ENCODE measurements at places on chromosomes 2 and 18.

GRCh38 chr2:241908686-241909420 is 39.3 kb downstream of the RTP5 start:
- DNase-seq: no peak

GRCh38 chr2:227876300-227876801 is 4.9 kb downstream of the DAW1 start:
- DNase-seq: peak; percentile 81

DNA sequence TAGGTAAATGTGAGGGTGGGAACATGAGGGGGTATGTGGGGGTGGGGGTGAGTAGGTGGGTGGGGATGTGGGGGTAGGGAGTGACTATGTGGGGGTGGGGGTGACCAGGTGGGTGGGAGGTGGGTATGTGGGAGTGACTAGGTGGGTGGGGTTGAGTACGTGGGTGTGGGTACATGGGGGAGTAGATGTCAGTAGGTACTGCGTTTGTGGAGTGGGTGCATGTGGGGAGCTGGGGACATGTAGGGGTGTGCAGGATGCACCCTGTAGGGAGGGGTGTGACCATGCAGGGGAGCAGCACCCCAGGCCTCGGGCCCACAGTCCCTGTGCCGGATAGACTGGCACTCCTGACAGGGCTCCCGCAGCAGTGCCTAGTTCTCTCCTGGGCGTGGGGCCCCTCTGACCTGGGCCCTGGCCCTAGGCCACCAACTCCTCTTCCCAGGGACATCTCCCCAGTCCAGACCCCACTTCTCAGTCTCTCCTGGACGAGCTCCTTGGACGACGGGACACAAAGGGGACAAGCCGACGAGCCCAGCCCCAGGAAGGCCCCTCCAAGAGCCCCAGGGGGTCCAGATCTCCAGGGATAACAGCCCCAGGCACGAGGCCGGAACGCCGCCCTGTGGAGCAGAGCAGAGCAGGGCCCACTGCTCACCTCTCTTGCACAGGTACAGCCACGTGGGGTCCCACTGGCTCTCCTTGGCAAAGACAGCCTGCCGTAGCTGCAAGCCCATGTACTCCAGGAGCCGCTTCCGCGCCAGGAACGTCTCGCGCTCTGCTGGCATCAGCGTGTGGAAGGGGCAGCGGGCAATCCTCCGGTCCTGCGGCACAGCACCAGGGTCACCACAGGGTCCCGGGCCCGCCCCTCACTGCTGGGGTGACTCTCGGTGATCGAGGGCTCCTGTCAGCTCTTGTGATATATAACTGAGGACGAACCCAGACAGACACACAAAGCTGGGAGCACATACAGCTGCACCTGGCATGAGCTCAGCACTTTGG is 58.2 kb downstream of the ANKMY1 start:
- DNase-seq: no peak

DNA sequence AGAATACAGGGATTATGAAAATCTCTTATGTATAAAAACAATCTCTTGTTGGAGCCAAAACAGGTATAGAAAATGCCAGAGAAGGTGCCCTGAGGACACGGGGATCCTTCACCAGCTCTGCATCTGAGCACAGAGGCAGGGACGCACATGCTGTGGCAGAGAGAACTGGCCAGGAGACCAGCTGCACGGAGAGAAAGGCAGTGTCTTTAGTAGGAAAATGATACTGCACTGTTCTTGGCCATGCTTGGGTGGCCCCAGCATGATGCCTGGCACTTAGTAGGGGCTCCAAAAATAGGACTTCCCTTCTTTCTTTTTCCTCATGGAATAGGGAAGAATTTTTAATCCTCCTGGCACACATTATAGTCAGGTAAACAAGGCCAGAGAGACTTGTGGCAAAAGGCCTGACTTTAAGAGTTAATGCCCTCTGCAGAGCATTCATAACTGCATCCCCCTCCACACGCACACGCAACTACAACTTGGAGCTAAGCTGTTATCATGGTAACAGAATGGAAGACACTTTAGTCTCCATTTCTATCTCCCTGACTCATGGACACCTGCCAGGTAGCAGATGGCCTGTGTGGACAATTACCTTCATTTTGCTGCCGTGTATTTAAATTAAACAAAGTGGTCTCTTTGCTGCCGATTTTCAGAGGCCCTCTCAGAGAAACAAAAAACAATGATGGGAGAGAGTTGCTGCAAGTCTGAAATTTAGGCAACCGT is 59.7 kb upstream of the DNMT3A start:
- no peak for DNase-seq

GRCh38 chr2:96927405-96928171 is 57.7 kb upstream of the SEMA4C start:
- DNase-seq: no peak

- no peak for DNase-seq
Measured at GRCh38 chr2:129912871-129913694, 66.4 kb upstream of the RAB6C start.

DNA sequence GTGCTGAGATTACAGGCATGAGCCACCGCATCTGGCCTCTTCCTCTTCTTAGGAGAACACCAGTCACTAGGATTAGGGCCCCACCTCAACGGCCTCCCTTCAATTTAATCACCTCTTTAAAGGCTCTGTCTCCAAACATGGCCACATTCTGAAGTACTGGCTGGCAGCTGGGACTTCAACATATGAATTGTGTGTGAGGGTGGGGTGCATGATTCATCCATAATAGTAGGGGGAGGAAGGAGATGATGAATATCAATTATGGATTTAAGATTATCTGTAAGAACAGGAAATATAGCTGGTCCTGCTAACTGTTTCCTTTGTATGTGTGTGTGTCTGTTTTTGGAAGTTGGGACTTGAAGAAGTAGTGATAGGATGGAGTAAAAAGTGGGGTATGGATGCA is 14.7 kb upstream of the EPG5 start:
- DNase-seq: no peak

DNA sequence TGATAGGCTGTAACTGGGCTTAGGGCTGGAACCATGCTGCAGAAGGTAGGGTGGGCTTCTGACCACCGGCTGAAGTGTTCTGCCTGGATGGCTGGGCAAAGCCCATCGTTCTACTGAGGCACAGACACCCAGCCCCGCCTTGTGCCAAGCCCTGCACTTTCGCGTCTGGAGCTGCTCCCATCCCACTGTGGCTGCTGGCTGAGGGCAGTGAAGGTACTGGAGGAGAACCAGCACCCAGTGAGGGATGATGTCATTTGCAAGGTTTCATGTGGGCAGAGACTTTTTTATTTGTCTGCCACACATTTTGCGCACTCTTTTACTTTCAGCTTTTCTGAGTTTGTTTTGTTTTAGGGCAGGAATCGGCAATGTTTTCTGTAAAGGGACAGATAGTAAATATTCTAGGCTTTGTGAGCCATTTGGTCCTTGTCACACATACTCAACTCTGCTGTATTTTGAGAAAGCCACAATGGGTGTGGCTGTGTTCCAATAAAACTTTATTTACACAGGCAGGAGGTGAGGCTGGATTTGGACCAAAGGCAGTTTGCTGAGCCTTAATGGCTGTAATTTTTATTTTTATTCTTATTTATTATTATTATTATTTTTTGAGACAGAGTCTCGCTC is 85.6 kb downstream of the ASB1 start:
- no peak for DNase-seq

DNA sequence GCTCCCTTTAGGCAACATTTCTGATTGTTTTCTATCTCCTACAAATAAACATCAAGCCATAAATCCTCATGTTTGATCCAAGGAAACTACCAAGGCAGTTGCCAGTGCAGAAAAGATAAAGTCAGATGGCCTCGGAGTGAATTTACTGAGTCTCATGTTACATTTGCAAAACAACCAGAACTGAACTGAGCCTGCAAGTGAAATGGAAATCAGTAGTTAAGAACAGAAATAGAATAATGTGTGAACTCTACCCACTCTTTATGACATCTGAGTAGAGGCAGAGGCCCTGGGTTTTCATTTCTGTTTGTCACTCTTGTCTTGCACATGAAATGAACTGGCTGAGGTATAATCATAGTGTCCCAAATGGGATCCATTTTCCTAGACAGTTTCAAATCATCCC is 20.4 kb upstream of the DAPL1 start:
- DNase-seq: no peak

GRCh38 chr2:228768818-228769217 is 502.3 kb downstream of the PID1 start:
- DNase-seq: peak; percentile 84

DNA sequence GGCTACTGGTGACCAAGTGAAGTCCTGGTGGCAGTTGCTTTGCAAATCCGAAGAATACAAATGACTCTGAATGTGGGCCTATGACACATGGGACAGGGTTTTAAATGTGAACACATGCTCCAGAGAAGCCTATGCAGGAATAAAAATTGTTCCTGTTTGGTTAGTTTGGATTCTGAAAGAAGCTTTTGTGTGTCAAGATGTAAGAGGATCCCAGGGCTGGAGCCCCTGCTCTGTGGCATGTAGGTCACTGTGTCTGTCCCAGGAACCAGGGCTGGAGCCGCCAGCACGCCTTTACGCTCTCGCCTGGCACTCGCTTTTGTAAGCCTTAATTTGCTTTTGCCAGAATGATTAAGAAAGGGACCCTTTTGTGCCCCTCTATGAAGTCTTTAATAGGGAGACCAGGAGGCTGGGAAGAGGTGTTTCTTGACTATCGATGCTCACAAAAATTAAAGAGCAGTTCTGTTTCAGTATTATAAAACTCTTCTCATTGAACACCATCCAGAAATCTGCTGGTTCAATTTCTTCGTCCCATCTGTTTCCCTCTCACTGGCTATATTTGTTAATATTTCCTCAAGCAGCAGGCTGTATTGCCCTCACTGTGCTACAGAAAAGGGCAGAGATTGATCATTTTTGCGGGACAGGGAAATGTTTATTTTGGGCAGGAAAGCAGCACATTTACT is 532.7 kb upstream of the POU3F3 start:
- no peak for DNase-seq

- no peak for DNase-seq
Measured at GRCh38 chr18:48203961-48204666, 205.1 kb downstream of the ZBTB7C start.

DNA sequence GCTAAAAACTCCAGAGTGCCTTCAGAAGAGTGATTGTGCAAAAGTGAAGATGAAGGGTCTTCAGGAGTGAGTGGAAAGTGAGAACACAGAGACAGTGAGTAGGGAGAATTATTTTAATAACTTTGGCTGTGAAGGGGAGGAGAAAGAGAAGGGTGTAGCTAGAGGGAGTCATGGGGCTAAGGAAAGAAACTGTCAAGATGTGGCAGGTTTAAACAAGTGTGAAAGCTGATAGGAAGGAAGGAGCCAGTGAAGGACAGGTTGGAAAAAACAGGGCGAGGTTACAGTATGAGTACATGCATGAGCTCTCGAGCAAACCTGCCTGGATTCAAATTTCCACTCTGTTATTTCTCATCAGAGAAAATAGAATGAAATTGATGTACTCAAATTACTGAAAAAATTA is 17.8 kb downstream of the IL1F10 start:
- DNase-seq: no peak

DNA sequence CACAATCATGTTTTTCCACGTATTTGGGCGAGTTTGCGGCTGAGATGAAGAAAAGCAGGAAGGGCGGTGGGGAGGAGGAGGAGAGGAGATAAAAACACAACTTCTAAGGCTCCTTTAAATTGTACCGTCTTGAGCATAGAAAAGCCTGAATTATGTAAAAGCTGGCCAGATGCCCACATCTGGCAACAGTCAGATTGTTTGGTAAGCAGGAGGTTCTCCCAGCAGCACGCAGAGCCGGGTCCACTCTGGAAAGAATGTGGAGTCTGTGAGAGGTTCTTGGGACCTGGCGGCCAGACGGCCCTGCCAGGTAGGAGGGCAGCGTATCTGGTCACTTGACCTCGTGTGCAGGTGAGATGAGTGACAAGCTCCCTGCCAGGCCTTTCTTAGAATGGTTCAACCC is 215.3 kb upstream of the APCDD1 start:
- peak; percentile 7 for DNase-seq

GRCh38 chr2:135252805-135253458 is 200.8 kb downstream of the RAB3GAP1 start:
- no peak for DNase-seq

GRCh38 chr18:25553631-25554263 is 201.8 kb upstream of the ZNF521 start:
- no peak for DNase-seq

- no peak for DNase-seq
Measured at GRCh38 chr2:110876167-110876999, 144.0 kb downstream of the ACOXL start.

DNA sequence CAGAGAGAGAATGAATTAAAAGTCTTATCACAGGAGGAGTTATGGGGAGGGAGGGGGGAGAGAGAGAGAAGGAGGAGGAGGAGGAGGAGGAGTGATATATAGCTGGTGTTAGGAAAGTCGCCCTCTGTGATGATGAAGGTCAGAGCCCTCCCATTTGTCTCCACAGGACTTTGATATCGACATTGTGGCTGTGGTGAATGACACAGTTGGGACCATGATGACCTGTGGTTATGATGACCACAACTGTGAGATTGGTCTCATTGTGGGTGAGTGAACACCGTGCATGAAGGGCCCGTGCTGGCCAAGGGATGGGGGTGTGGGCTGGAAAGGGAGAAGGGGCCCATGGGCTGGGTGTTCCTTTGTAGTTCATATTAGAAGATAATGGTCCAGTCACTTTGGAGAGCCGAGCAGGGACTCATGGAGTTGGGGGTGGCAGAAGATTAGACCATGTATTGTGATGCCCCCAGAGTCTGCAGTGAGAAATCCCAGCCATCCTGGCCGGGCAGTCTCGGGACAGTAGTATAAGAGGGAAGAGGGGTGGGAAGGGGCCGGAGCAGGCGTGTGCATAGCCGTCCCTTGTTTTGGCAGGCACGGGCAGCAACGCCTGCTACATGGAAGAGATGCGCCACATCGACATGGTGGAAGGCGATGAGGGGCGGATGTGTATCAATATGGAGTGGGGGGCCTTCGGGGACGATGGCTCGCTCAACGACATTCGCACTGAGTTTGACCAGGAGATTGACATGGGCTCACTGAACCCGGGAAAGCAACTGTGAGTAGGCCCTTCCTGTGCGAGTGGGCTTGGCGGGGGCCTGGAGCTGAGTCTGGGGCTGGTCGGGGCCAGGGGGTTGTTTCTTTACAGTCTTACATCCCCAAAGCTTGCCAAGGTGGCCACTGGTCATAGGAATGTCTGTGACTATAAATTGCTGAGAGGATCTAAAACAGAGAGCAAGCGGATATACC is 40.0 kb downstream of the HK2 start:
- DNase-seq: no peak

DNA sequence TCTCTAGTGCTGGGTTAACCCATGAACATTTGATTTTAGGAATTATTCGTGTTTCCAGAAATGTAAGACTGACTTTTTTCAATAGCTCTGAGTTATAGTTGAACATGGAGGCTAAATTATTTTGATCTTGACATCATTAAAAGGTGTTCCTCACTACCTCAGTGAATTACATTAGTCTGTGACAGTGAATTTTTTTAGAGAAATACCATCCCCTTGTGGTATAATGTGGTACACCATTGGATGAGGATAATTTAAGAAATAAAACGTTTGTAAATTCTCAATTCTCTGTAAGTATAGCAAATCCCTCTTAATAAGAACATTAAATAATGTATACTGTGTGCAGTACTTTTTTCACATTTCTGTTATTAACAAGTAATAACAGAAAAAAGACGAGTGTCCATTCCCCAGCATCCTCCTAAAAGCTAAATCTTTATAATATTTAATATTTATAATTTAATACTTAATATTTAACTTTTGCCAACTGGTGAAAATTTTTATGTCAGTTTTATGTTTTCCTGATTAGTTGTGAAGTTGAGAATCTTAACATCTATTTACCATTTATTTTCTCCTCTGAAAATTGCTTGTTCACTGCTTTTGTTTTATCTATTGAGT is 70.3 kb upstream of the CWC22 start:
- peak; percentile 19 for DNase-seq

- DNase-seq: no peak
Measured at GRCh38 chr2:45859682-45860081, 208.2 kb downstream of the PRKCE start.
